Stimulated activated CD4-positive, alpha-beta T cell treated with anti-CD3 and anti-CD28 coated beads, Interleukin-1b, Interleukin-23, amount 100 ng/mL, for 1 hour (primary cell): ENCODE measurements at places on chromosomes 5 and 9.

- no peak for DNase-seq
These were observed 490.7 kb downstream of the CDH18 start for GRCh38 chr5:19497229-19497815.

DNA sequence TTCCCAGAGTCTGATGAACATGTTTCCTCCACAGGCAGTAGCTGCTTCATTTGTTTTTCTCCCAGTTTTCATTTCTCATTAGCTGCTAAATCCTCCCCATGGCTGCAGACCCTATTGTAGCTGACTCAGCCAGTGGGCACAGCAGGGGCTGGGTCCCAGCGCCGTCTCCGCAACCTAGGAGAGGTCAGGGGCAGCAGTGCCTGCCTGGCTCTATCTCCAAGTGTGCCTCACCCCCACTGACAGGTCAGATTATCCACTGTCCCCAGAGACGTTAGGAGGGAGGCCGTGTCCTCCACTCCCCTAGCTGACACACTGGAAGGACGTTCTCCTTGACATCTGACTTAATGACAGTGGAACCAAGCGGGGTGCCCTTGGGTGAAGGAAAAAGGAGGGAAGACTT lies 31.1 kb downstream of the KCNIP1 start:
- DNase-seq: no peak

- DNase-seq: no peak
These were observed 78.4 kb downstream of the GLDC start for GRCh38 chr9:6567140-6567591.

DNA sequence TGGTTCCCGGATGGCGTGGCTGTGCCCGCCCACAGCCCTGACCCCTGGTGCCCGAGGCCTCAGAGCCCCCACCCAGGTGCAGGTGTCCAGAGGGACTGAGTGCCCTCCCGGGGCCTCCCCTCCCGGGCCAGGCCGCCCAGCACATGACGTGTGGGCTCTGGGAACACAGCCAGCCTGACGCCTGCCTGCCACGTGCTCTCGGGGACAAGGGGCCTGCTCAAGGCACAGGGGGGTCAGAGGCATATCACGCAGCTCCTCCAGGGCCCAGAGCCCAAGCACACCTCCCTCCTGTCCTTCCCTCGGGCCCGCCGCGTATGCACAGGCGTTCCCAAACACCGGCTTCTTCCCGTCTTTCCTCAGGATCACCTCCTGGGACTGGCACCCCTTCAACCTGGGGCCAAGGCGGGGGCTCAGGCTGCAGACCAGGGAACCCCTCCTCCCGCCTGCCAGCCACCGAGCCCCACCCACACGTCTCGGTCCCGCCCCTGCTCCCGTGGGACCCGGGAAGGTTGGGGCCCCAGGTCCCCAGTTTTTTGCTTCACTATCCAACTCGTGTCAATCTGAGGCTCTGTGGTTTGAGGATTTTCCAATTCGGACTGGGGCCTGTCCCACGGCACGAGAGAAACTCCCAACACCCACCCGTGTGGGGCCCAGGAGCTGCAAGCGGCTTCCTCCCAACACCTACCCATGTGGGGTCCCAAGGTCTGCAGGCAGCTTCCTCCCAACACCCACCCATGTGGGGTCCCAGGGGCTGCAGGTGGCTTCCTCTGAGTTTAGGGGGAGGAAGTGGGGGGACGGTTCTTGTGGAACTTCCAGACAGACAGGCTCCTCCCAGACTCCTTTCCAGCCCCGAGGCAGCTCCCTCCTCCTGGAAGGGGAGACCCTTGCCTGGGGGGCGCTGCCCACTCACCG lies 1.5 kb downstream of the LCN10 start:
- no peak for DNase-seq

- no peak for DNase-seq
These were observed 102.2 kb upstream of the MOCS2 start for GRCh38 chr5:53211799-53212198.

DNA sequence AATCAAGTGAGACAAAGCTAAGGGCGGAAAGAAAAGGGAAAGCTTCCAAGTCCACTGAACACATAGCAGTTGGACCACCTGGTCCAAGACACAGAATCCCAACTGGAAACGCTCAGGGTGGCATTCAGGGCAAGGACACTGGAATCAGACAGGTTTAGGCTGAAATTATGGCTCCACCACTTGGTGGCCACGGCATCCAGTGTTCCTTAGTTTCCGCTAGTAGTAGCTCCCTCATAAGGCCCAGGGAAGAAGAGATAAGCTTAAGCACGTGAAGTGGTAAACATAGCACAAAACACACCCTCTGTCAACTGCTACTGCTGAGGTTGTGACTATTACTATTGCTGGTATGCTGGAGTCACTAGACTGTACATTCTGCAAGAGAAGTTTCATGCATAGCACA lies 209.4 kb downstream of the GLIS3 start:
- no peak for DNase-seq
